Osteoblast (primary cell): ENCODE measurements at places on chromosomes 1 and 21. TPM values are rescaled to one million over a fixed set of nuclear protein-coding genes. Genes with fewer than 3 reads are reported as not detected.

Gene HAO2
- total RNA-seq, result not detected in 2 replicates

GRCh38 chr1:206524739-206525364 lies 17.5 kb downstream of the RASSF5 start:
- no peaks in the 10 kb centered on the region for H3K4me1 ChIP-seq
- no peak overlapping the region for H3K27ac ChIP-seq

DNA sequence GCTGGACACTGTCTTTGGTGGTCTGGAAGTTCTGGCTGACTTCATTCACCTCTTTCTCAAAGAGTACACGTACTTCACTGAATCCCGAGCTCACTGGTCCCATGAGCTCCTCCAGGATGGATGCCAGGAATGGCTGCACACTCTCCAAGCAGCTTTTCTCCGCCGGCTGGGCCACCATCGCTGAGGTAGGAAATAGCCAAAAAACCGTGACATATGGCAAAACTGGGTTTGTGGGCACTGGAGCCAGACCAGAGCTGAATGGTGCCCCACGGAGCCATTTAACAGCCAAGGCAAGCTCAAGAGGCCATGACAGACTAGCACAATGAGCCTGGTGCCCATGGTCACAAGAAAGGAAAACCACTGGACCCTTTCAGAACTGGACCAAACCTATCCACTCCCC lies 64.0 kb upstream of the EDEM3 start:
- H3K4me1 ChIP-seq, result no peaks in the 10 kb centered on the region
- H3K4me3 ChIP-seq, result no peak overlapping the region
- DNase-seq, result no peak
- no peaks in the 10 kb centered on the region for H3K36me3 ChIP-seq
- H3K27me3 ChIP-seq, result no peaks in the 10 kb centered on the region
- no peak overlapping the region for H3K27ac ChIP-seq

GRCh38 chr1:169109561-169110134 lies 3.2 kb downstream of the ATP1B1 start:
- H3K36me3 ChIP-seq, result peaks cover 12% of the 10 kb centered on the region
- H3K4me1 ChIP-seq, result peaks cover 53% of the 10 kb centered on the region
- peaks cover 10% of the 10 kb centered on the region for H3K27me3 ChIP-seq
- peak overlapping the region; percentile 93 for H3K27ac ChIP-seq
- H3K4me3 ChIP-seq, result peak overlapping the region; percentile 23

Gene PLPPR4
- 1.5 and 1.8 TPM in 2 replicates for total RNA-seq

DNA sequence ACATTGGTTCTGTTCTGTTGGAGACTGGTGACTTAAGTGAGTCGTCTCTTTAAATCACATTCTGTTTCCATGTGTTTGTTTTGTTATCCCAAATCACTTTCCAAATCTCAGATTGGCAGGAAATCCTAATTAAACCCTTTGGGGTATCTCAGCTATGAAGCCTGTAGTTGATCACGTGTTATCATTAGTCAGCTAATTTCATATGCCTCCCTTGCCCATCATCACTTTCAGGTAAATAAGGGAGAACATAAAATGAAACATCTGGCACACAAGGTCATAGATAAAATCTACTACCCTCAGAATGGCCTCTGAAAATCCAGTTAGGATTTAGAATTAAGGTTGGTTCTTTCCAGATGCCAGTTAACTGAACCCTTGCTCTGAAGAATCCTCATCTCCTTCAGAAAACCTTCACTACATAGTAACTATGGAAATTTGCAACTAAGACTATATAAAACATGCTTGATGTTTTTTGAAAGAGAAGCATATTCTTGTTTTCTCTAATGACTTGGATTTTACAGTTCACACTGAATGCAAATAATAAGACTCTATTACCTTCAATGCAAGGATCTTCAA lies 401.5 kb downstream of the DSCAM start:
- H3K27me3 ChIP-seq, result no peaks in the 10 kb centered on the region
- H3K4me1 ChIP-seq, result no peaks in the 10 kb centered on the region
- H3K27ac ChIP-seq, result no peak overlapping the region
- H3K36me3 ChIP-seq, result no peaks in the 10 kb centered on the region
- no peak overlapping the region for H3K4me3 ChIP-seq

Gene ATP1A2
- total RNA-seq, result 0.72 and 1.2 TPM in 2 replicates

- DNase-seq, result peak; percentile 84
- peaks cover 48% of the 10 kb centered on the region for H3K4me1 ChIP-seq
- peak overlapping the region; percentile 94 for H3K4me3 ChIP-seq
- peak overlapping the region; percentile 91 for H3K27ac ChIP-seq
These were observed 686 bp downstream of the ARF1 start for GRCh38 chr1:228082918-228083870.

DNA sequence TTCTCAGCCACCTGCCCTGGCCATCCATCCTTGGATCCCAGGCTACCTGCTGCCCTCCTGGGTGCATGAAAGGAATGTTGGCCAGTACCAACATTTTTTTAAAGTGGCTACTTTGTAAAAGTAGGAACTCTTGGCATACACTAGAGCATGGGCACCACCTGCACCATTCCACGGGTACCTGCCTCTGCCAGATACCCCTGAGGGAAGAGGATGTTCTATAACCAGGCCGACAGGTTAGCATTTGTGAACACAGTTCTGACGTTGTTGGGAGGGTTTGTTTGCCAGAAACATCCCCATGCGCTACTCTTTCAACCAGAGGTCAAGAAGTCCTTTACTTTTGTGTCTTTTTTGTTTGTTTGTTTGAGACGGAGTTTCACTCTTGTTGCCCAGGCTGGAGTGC lies 43.0 kb downstream of the EVA1C start:
- H3K4me3 ChIP-seq, result no peak overlapping the region
- peaks cover 42% of the 10 kb centered on the region for H3K4me1 ChIP-seq
- peak overlapping the region; percentile 15 for H3K27ac ChIP-seq
- H3K27me3 ChIP-seq, result no peaks in the 10 kb centered on the region
- no peak for DNase-seq
